ENCODE measurements at places on chromosomes 2 and 18. TPM values are rescaled to one million over a fixed set of nuclear protein-coding genes. Genes with fewer than 3 reads are reported as not detected.

The SH2D6 gene
- total RNA-seq = 0.52 TPM

The LYPD6B gene
- not detected for total RNA-seq

The MEX3C gene
- 45.7 TPM for total RNA-seq

The GPR45 gene
- not detected for total RNA-seq

The TCF7L1 gene
- total RNA-seq = not detected

The AKAIN1 gene
- not detected for total RNA-seq

The PDK1 gene
- total RNA-seq = 26.7 TPM

The NAT8 gene
- not detected for total RNA-seq

Data from T-helper 2 cell treated with Interferon-gamma antibody and Interleukin-4, amounts not matched to agents 100 ng/mL and 5 ng/mL, for 36 hours (primary cell).